ENCODE measurements at places on chromosomes 5 and 9. TPM values are rescaled to one million over a fixed set of nuclear protein-coding genes. Genes with fewer than 3 reads are reported as not detected.

- H3K27me3 ChIP-seq: no peaks in the 10 kb centered on the region
- no peak for DNase-seq
- H3K36me3 ChIP-seq: no peaks in the 10 kb centered on the region
- H3K4me1 ChIP-seq: peaks cover 7% of the 10 kb centered on the region
- H3K27ac ChIP-seq: no peak overlapping the region
- no peak overlapping the region for H3K4me3 ChIP-seq
Observed at GRCh38 chr5:140219068-140219991, 44.3 kb downstream of the CYSTM1 start.

DNA sequence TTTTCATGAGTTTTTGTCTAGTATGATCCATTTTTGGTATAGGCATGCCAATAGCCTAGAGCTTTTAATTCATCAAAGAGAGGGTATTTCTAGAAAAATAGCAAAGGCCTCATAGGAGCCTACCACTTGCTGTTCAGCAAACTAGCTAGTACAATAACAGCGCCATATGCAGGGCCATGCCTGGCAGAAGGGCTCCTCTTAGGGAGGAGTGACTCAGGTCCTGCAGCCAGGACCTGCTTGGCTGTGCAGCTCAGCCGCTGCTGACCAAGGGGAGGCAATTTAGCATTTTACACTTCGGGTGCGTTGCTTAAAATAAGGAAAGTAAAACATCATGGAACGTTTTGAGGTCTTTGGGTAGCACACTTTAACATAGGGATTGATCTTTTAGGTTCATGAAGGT lies 100.6 kb downstream of the TRIO start:
- H3K4me1 ChIP-seq: no peaks in the 10 kb centered on the region
- no peak overlapping the region for H3K4me3 ChIP-seq
- no peak for DNase-seq
- H3K36me3 ChIP-seq: no peaks in the 10 kb centered on the region

DNA sequence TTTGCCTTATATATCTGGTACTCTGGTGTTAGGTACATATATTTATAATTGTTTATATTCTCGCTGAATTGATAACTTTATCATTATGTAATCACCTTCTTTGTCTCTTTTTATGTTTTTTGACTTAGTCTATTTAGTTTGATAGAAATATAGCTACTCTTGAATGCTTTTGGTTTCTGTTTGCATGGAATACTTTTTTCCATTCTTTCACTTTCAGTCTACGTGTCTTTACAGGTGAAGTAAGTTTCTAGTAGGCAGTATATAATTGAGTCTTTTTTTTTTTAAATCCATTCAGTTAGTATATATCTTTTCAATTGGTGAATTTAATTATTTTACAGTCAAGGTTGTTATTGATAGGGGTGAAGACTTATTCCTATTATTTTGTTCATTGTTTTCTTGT lies 131.7 kb downstream of the PSAT1 start:
- H3K4me1 ChIP-seq: no peaks in the 10 kb centered on the region
- H3K36me3 ChIP-seq: no peaks in the 10 kb centered on the region
- no peaks in the 10 kb centered on the region for H3K27me3 ChIP-seq
- DNase-seq: no peak
- H3K27ac ChIP-seq: no peak overlapping the region

HRCT1 gene
- total RNA-seq: not detected

GABRP gene
- total RNA-seq: not detected

GRCh38 chr5:172816925-172817562 lies 17.0 kb upstream of the ERGIC1 start:
- no peaks in the 10 kb centered on the region for H3K36me3 ChIP-seq
- no peak overlapping the region for H3K4me3 ChIP-seq
- no peaks in the 10 kb centered on the region for H3K4me1 ChIP-seq
- DNase-seq: no peak
- H3K27ac ChIP-seq: no peak overlapping the region

DNA sequence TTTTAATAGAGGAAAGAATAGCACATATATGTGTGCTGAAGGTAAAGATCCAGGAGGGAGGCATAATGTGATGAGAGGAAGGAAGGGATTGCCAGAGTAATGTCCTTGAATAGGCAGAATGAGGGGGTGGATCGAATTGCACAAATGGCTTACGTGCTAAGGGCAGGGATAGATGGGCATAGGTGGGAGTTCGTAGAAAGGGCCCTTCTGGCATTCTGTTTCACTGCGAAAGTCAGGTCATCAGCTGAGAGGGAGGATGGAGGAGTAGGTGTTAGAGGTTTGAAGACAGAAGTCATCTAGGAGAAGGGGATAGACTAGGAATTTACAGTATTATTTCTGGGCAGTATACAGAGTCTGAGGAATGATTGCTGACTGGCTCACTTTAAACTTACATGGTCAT lies 32.1 kb downstream of the CNOT6 start:
- no peaks in the 10 kb centered on the region for H3K27me3 ChIP-seq
- no peak overlapping the region for H3K4me3 ChIP-seq
- peaks cover 3% of the 10 kb centered on the region for H3K36me3 ChIP-seq
- H3K4me1 ChIP-seq: peaks cover 4% of the 10 kb centered on the region

PPP3R2 gene
- not detected for total RNA-seq

PCDHGA7 gene
- total RNA-seq: 0.26 TPM

GRCh38 chr9:127283917-127284497 lies 19.4 kb downstream of the GARNL3 start:
- H3K4me1 ChIP-seq: no peaks in the 10 kb centered on the region
- H3K4me3 ChIP-seq: no peak overlapping the region
- no peaks in the 10 kb centered on the region for H3K36me3 ChIP-seq
- H3K27ac ChIP-seq: no peak overlapping the region
- no peak for DNase-seq

HAVCR2 gene
- total RNA-seq: 74.3 TPM

DNA sequence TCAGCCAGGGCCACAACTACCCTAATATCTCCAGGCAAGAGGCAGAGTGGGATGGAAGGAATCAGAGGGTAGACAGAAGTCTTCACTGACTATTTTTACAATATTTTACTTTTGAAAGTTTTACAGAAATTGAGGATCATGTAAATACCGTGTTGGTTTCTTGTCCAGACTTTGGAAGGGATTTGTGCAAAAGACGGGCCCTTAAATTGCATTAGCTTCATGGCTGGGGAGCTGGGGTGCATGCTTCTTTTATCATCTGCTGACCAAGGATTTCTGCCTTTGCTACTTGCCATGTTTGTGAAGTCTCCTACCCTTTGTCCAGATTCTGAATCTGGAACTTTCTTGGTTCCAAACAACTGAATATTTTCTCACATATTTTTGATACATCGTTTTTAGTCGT lies 107.7 kb upstream of the GRIN3A start:
- no peak for DNase-seq
- no peaks in the 10 kb centered on the region for H3K27me3 ChIP-seq
- H3K4me3 ChIP-seq: no peak overlapping the region

DNA sequence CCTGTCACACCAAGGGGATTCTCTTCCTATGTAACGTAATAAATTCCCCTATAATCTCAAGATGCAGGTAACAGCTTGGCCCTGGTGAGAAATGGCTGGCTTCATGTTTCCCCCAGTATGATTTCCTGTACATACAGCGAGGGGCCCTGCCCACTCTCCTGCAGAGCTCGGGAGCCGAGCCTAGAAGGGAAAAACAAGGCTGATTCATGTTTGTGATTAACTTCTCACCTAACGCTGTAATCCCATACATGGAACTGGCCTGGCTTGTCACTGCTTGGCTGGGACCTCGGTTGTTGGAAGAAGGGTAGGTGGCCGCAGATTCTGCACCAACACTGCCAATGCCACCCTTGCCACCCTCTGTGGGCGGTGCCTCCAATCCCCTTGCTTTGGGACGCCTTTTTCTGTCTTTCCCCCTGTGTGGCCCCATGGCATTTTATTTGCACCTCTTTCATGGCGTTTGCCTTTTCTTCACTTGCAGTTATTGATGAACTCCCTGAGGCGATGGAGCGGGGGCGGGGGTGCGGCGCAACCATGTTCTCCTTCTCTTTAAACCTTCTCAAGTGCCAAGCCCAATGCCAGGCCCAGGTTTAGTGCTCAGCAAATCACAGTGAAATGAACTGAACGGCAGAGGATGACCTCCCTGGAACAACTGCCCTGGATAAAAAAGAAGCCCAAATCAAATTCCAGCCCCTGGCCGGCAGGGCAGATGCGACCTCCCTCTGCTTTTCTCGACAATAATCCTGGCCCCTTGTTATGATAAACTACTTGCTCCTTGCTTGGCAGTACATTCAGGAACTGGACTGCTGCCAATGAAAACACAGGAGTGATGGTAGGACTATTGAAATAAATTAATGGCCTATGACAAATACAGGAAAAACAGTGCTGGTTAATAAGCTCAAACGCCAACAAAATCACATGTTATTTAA lies 108.1 kb downstream of the TMEM174 start:
- H3K27ac ChIP-seq: no peak overlapping the region
- H3K4me1 ChIP-seq: no peaks in the 10 kb centered on the region
- H3K36me3 ChIP-seq: no peaks in the 10 kb centered on the region
- no peak overlapping the region for H3K4me3 ChIP-seq
- DNase-seq: no peak

PCDHB9 gene
- total RNA-seq: not detected

PFDN1 gene
- total RNA-seq: 37.6 TPM

DNA sequence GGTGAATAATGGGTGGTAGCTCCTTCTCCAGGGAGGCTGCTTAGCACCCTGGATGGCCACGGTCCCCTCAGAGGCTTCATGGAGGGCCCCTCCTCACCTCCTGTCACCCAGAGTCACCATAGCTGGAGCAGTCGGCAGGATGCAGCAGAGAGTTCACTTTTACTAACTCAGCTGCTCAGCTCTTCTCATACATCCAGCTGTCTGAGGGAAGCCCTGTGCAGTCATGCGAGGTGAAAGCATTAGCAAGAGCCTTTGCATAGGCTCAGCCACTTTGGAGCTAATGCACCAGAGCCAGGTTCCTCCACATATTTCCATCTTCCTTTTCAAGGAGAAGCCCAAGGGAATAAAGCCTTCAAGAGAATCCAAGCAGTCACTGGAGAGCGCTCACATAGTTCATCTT lies 499.2 kb downstream of the BNC2 start:
- H3K27me3 ChIP-seq: no peaks in the 10 kb centered on the region
- no peaks in the 10 kb centered on the region for H3K4me1 ChIP-seq
- no peaks in the 10 kb centered on the region for H3K36me3 ChIP-seq
- H3K27ac ChIP-seq: no peak overlapping the region

DNA sequence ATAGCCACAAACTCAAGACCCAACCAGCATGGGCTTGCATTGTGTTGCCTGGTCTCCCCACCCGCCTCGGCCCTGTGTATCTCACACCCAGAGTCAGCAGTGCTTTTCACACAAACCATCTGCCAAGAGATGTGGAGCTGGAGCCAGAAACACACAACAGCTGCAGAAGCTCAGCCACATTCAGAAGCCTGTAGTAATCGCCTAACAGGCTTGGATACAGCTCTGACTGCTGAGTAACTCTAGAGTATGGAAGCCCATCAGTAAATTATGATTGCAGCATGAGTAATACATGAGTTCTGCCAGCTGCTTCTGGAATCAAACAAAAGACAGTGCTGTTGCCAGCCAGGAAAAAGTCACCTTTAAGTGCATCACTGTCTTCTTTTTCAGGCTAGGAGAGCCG lies 16.0 kb downstream of the TEK start:
- H3K27me3 ChIP-seq: peaks cover 2% of the 10 kb centered on the region
- H3K36me3 ChIP-seq: no peaks in the 10 kb centered on the region
- no peaks in the 10 kb centered on the region for H3K4me1 ChIP-seq
- no peak overlapping the region for H3K4me3 ChIP-seq
- H3K27ac ChIP-seq: no peak overlapping the region

- DNase-seq: peak; percentile 72
- H3K27me3 ChIP-seq: no peaks in the 10 kb centered on the region
- no peak overlapping the region for H3K4me3 ChIP-seq
Observed at GRCh38 chr5:81165493-81166119, 67.5 kb upstream of the CKMT2 start.

DNA sequence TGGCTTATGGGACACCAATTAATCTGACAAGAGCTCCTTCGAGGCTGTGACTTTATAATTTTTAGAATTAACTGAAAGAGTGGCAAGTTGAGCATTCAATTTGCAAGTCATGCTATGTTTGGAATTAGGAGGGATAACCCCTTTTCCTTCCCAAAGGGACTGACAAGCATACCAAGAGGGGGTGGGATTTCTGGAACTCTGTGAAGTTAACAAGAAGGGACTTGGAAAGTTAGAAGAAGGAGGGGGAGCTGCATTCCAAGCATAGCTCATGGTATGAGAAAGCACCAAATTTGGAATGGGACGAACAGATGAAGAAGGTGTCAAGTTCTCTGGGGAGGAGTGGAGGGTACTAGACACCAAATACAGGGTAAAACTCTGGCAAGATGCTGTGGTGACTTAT lies 8.9 kb upstream of the PALM2AKAP2 start:
- H3K36me3 ChIP-seq: no peaks in the 10 kb centered on the region
- H3K27me3 ChIP-seq: no peaks in the 10 kb centered on the region
- no peak overlapping the region for H3K27ac ChIP-seq
- DNase-seq: no peak
- no peaks in the 10 kb centered on the region for H3K4me1 ChIP-seq

DNA sequence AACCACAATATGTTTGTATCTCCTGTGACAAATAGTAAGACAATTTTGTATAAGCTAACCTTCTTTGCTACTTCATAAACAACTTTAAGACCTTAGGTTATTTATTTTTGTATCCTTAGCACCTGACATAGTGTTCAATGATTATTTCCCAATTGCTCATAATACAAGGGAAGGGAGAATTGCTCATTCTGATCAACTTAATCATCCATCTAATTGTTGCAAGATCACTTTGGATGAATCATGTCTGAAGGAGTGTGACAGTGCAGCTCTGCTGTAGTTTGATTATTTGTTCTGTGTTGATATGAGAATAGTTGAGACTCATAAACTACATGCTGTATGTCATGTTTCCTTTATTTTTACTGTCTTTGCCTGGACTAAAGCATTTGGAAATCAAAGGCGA lies 721.3 kb upstream of the SEMA6A start:
- no peaks in the 10 kb centered on the region for H3K36me3 ChIP-seq
- H3K27ac ChIP-seq: no peak overlapping the region
- DNase-seq: no peak
- no peak overlapping the region for H3K4me3 ChIP-seq
- H3K27me3 ChIP-seq: no peaks in the 10 kb centered on the region

DNA sequence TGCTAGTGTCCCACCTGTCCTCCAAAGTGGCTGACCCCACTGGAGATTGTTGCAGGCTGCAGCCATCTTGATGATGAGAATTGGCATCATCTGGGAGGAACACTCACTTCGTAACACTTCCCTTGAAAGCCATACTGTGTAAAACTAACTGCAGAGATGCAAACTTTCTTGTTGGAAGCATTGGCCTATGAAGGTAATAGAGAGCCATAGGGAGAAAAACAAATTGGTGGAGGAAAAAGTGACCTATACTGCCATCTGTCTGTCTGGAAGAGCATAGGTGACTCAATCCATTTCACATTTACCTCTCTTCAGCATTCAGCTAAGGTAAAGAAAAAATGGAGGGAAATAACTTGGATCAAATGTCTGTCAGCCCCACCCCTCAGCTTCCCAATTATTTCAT lies 473.4 kb downstream of the NTRK2 start:
- no peak for DNase-seq
- H3K27ac ChIP-seq: no peak overlapping the region
- no peak overlapping the region for H3K4me3 ChIP-seq
- H3K27me3 ChIP-seq: no peaks in the 10 kb centered on the region
- no peaks in the 10 kb centered on the region for H3K4me1 ChIP-seq
- no peaks in the 10 kb centered on the region for H3K36me3 ChIP-seq

GAS1 gene
- total RNA-seq: 1.0 TPM

ITK gene
- 188 TPM for total RNA-seq

- H3K4me1 ChIP-seq: no peaks in the 10 kb centered on the region
- H3K36me3 ChIP-seq: no peaks in the 10 kb centered on the region
- no peak for DNase-seq
- H3K27me3 ChIP-seq: no peaks in the 10 kb centered on the region
- no peak overlapping the region for H3K4me3 ChIP-seq
Observed at GRCh38 chr5:165504674-165505073, 1999.3 kb downstream of the MAT2B start.

GRCh38 chr5:65832603-65833228 lies 93.7 kb upstream of the ERBIN start:
- H3K27me3 ChIP-seq: no peaks in the 10 kb centered on the region
- H3K4me1 ChIP-seq: no peaks in the 10 kb centered on the region
- DNase-seq: no peak
- H3K36me3 ChIP-seq: no peaks in the 10 kb centered on the region
- no peak overlapping the region for H3K27ac ChIP-seq

All from natural killer cell (primary cell).